ENCODE measurements at places on chromosomes 7 and 10. TPM values are rescaled to one million over a fixed set of nuclear protein-coding genes. Genes with fewer than 3 reads are reported as not detected.

Gene RBP3
- total RNA-seq = not detected

DNA sequence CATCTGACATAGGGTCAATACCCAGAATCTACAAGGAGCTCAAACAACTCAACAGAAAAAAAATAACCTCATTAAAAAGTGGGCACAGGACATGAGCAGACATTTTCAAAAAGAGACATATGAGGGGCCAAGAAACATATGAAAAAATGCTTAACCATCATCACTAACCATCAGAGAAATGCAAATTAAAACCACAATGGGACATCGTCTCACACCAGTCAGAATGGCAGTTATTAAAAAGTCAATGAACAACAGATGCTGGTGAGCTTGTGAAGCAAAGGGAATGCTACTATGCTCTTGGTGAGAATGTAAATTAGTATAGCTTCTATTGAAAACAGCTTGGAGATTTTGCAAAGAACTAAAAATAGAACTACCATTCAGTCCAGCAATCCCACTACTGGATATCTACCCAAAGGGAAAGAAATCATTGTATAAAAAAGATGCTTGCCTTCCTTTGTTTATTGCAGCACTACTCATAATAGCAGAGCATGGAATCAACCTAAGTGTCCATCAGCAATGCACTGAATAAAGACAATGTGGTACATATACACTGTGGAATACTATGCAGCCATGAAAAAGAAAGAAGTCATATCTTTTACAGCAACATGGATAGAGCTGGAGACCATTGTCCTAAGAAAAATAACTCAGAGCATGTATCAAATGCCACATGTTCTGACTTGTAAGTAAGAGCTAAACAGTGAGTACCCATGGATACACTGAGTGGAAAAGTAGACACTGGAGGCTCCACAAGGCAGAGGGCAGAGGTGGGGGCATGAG is 139.8 kb downstream of the ADARB2 start:
- no peaks in the 10 kb centered on the region for H3K4me1 ChIP-seq
- H3K27me3 ChIP-seq = no peaks in the 10 kb centered on the region
- no peaks in the 10 kb centered on the region for H3K36me3 ChIP-seq
- H3K4me3 ChIP-seq = no peak overlapping the region

GRCh38 chr10:88101666-88102065 is 238.2 kb downstream of the PTEN start:
- no peaks in the 10 kb centered on the region for H3K27me3 ChIP-seq
- H3K4me3 ChIP-seq = no peak overlapping the region
- no peaks in the 10 kb centered on the region for H3K4me1 ChIP-seq
- no peak for DNase-seq
- H3K36me3 ChIP-seq = no peaks in the 10 kb centered on the region

DNA sequence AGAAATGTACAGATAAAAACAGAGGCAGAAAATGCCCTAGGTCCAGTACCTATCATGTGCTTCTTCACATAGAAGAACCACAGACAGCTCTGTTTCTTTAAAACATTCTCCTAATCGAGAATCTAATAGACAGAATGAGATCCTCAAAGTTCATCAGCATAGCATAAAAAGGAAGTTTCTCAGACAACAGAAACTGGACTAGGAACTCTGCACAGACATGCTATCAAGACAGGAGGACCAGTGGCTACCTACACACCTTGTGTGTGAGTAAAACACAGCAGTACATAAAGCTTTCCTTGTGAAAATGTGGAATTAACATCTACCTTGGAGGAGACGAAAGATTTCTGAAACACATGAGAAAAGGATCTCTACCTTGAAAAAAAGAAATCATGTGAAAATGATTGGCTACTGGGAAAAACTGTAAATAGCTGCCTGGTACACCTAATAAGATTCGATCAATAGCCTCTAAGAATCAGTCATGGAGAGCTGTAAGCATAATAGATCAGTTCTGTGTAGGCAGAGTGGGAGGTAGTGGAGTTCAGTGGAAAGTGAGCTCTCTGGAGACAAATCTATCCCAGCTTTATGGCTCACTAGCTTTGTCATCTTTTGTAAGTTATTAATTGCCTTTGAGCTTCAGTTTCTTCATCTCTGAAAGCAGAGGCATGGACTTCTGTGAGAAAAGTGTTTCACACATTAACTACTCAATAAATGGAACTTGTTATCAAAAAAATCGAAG is 26.7 kb downstream of the ELAPOR2 start:
- H3K4me1 ChIP-seq = no peaks in the 10 kb centered on the region
- H3K4me3 ChIP-seq = no peak overlapping the region
- H3K36me3 ChIP-seq = no peaks in the 10 kb centered on the region
- H3K27ac ChIP-seq = no peak overlapping the region

Measured in body of pancreas (tissue), 4 donors.